ENCODE measurements at places on chromosomes 4 and X. TPM values are rescaled to one million over a fixed set of nuclear protein-coding genes. Genes with fewer than 3 reads are reported as not detected.

GSX2 gene
- not detected for polyA plus RNA-seq

DNA sequence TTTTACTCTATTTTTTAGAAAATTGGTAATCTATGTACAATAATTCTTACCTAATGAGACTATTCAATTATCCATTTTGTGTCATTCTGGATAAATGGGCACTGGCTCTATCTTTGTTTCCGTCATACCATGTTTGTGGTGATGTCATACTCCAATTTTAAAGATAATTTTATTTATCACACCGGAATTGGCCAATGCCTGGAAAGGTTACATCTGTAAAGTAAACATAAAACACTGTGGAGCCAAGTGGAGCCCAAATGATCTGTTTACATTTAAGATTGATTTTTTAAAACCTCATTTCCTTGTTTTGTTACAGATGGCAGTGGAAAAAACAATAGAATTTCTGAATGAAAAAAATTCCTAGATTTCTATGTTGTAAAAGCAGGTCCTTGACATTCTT is 120.2 kb upstream of the GPRIN3 start:
- no peak for DNase-seq

- DNase-seq = peak; percentile 29
Measured at GRCh38 chr4:174173360-174173759, 110.1 kb downstream of the FBXO8 start.

TCEAL6 gene
- 1.1 TPM for polyA plus RNA-seq

DNA sequence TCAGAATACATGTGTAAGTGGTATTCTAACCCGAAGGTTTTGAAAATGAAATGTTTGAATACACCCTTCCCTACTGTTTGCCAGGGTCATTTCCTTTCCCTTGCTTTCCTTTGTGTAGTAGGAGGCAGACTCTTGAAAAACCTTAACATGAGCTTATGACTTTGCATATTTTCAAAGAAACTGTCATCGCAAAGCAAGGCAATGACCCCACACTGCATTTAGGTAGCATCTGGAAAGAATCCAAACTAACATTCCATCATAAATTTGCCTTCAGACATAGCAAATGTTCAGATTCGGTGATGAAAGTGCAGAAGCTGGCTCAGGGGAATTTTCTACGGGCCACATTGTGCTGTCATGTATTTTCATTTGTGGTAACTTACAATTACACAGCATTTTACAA is 32.3 kb downstream of the SH2D1A start:
- DNase-seq = no peak

- no peak for DNase-seq
Measured at GRCh38 chr4:52954560-52955170, 92.5 kb downstream of the RASL11B start.

DNA sequence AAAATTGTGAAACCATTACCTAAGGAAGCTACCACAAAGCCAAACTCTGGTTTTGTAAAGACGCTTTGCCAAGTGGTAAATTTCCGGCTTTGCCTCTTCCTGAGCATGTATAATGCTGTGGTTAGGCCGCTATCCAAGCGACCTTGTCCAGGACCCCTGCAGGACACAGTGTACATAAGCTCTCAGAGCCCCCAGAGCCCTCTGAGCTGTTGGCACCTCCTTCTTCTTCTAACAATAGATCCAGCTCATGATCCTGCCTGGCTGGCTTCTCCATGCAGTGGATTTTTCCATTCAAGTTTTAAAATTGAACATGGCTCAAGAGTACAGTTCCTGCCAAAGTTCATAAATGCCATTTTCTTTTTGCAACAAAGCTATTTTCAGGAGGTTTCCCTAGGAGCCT is 326.7 kb downstream of the MAPK10 start:
- no peak for DNase-seq

DNA sequence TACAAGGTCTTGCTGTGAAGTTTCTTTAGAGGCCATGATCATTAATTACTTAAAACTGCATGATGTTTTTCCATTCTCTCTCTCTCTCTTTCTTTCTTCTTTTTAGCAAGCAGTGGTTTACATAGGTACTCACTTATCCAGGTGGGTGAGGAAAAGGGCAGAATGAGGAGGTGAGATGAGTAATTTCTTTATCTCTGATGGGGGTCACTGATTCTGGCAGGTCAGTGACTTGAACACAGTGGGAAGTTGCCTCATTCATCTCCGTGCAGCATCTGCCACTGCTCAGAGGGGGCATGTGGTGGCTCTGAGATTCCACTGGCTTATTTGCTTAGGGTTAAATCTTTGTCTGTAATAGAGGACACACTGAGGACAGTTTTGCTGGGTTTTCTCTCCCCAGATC is 62.6 kb downstream of the FAM114A1 start:
- DNase-seq = peak; percentile 23

DNA sequence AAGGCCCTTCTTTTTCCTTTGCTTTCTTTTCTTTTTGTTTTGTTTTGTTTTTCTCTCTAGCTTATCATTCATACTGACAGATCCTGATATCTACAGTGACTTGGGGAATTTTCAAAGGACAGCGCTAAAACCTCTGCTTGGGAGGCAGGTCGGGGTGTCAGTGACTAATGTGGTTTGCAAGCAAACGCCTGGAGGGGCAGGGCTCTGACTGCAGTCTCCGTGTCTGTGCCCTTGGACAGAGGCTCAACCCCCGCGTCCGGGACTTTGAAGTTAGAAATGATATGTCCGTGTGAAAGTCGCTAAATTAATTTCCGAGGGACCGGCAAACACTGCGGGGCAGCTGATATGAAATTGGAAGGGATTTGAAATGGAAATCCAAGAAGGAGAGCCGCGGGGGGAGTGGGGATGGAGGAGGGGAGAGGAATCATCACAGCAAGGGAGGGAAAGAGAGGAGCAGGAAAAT is 312.4 kb downstream of the DHRSX start:
- DNase-seq = peak; percentile 58

DNA sequence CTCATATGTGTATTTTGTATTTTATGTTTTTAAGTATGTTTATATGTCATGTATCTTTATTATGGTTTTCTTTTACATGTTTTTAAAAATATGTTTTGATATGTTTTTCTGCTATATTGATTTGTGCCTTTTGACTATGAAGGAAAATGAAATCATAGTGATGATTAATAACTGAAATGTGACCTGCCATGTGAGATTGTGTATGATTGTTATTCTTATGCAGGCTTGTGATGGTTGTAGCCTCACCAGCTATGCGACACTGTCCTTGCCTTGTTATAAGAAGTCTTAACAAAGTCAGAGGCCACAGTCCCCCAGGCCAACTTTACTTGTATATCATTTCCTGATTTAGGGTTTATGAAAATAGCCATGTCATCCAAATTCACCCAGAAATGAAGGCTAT is 83.2 kb downstream of the TMEM131L start:
- no peak for DNase-seq

DNA sequence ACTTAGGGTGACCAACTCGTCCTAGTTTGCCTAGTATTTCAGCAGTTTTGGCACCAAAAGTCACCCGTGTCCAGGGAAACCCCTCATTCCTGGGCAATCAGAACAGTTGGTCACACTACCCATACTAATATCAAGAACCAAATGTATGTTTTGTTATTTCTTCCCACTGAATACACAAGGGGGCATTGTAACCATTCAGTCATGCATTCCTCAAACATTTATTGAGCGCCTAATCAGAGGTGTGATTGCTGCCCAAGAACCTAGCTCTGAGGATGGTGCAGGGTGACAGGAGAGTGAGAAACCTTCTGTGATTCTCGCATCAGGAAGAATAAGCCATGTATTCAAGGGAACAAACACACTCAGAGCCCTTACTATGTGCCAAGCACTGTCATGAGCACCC is 69.8 kb upstream of the RAI2 start:
- no peak for DNase-seq

FOXR2 gene
- polyA plus RNA-seq = not detected

ZNF185 gene
- 12.0 TPM for polyA plus RNA-seq

DNA sequence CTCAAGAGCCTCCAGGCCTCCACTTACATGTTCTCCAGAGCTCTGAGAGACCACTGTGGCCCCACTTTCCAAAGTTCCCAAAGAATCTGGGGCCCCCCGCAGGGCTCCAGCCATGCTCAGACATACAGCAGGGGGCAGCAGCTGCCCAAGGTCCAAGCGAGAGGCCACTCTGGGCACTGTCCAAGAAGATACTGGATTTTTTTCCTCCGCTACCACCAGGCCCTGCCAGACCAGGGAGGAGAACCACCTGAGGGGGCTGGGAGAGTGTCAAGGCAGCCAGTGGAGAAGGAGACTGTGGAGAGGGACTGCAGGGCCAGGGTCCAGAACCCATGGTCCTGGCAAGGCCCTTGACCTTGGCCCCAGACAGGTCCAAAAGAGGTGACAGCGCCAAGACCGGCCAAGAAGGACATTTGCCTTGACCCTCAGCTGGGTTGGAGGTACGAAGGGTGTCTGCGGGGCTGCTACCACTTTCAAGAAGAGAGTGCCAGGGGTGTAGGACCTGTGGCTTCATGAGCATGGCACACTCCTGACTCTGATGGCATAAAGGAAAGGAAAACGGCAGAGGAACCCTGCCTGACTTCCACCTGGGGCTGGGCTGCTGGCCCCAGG is 5.3 kb downstream of the EMD start:
- DNase-seq = no peak

DNA sequence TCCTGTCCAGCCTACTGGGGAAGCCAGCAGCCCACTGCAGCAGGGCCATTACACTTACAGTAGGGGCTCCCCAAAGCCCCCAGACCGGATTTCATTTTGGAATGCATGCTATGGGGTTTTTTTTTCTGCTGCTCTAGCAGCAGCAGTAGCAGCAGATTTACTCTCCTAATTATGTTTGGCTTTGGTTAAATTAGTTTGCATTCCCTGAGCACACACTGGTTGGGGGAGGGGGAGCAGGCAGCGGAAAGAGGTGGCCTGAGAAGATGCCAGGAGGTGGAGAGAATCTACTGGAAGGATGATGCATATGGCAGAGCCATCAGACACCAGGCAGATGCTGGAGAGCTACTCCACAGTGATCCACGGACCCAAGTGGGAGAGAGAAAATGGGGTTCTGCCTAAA is 109.6 kb downstream of the LDB2 start:
- no peak for DNase-seq

DNA sequence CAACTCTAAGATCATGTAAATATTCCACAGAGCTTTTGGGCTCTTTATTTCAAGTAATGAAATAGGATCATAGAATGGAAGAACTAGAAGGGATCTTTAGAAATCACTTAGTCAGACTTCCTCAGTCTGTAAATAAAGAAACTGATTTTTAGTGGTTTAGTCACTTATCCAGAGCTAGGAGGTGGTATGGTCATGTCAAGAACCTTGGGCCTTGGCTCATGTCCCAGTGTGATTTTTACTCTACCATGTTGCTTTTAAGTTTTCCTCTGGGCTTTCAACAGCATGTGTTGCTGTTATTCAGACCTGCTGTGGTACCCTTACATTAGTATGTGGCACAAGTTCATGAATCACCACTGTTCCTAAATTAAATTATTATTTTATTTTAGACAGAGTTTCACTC is 184.9 kb downstream of the FRAS1 start:
- DNase-seq = no peak

DNA sequence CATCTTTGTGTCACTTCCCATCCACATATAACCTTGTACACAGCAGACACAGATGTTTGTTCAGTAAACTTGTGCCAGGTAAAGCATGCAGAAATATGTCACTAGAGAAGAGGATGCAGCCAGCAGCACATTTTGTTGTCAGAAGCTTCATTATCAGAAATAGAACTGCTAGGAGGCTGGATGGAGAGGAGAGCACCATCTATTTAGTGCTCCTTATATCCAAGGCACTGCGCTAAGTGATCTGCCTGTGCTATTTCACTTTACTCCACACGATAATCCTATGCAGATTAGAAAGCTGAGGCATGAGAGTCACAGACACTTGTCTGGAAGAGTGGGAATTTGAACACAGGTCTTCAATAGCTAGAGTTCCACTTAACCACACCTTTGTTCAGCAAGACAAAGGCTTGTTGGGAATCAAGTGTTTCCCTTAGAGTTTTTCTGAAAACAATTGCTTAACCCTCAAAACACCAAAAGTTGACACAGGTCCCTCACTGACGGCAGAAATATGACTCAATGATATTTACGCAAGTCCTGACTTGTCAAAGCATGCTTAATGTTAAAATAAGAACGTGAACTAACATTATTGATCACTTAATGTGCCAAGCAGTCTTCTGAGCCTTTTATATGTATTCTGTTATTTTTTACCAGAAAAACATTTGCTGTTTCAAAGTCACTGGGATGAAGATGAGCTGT is 1.2 kb upstream of the QDPR start:
- no peak for DNase-seq

DNA sequence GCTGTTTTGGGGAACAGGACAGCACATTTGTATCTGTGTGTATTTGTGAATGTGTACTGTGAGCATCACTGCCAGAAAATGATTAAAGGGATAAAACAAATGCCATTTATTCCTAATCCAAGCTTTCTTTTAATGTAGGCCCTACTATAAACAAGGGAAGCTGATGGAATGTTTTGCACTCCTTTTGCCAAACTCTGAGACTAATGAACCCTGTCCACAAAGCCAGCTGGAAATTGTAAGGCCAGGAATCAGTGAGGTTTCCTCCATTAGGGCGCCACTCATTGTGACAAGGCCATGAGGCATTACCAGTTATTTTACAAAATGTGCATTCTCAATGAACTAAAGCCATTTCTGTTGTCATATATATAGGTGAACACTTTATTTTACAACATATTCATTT is 163.0 kb upstream of the NAP1L5 start:
- DNase-seq = no peak

- DNase-seq = peak; percentile 29
Measured at GRCh38 chrX:14618177-14618965, 89.0 kb downstream of the GLRA2 start.

OTUD6A gene
- polyA plus RNA-seq = not detected

- no peak for DNase-seq
Measured at GRCh38 chr4:31054295-31054694, 334.1 kb downstream of the PCDH7 start.

DNA sequence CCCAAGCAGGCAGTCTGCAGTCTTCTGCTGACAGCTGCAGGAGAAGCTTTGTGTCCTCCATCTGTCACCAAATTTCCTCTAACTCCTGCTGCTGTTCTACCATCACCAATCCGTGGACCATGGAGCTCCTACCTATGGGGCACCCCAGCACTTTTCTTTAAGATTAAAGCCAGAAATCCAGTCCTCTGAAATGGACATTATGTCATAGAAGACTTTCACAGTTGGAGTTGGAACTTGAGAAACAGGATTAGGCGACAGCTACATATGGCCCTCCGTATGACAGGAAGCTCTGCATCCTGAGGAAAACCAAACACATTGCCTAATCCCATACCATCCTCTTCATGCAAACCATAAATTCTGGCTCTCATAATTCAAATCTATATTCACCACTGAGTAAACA is 470.6 kb upstream of the GALNTL6 start:
- no peak for DNase-seq

GRCh38 chrX:118588715-118589114 is 93.1 kb downstream of the DOCK11 start:
- DNase-seq = no peak

DNA sequence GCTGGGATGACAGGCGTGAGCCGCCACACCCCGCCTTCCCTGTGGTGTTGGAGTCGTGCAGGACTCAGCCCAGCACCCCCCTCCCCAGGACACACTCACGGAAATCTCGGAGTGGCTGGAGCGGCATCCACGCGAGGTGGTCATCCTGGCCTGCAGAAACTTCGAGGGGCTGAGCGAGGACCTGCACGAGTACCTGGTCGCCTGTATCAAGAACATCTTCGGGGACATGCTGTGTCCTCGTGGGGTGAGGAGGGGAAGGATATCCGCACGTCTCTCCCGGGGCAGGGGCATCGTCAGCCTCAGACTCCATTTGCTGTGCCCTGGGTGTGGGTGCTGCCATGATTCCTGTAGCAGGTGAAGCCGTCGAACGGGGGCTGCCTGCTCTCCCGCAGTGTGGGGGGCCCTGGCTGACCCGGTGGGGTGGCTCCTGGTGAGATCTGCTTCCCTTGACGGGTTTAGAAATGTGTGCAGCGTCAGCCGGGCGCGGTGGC is 10.3 kb downstream of the PLCXD1 start:
- no peak for DNase-seq

GRCh38 chr4:16715482-16715881 is 183.0 kb downstream of the LDB2 start:
- DNase-seq = no peak

All from kidney (tissue), 22 donors.